ENCODE measurements at places on chromosomes 7 and 10. TPM values are rescaled to one million over a fixed set of nuclear protein-coding genes. Genes with fewer than 3 reads are reported as not detected.

Gene PAPOLB
- not detected for polyA plus RNA-seq

Gene MGMT
- polyA plus RNA-seq: 17.1 TPM

Gene DNAJC12
- polyA plus RNA-seq: 0.70 TPM

Gene CYP3A7
- not detected for polyA plus RNA-seq

Gene SAMD9
- 7.0 TPM for polyA plus RNA-seq

Gene ATG9B
- 3.7 TPM for polyA plus RNA-seq

Gene SFR1
- polyA plus RNA-seq: 9.9 TPM

Gene PHKG1
- polyA plus RNA-seq: 0.93 TPM

Gene PKD2L1
- polyA plus RNA-seq: 4.8 TPM

Gene TEX36
- polyA plus RNA-seq: not detected

Gene SMNDC1
- polyA plus RNA-seq: 10.3 TPM

Gene ELFN1
- polyA plus RNA-seq: 0.41 TPM

All from spleen (tissue), 13 donors.